ENCODE measurements at places on chromosomes 7 and 10.

- no peak for DNase-seq
These were observed 28.9 kb upstream of the PPIF start for GRCh38 chr10:79318369-79318768.

- no peak for DNase-seq
These were observed 136.6 kb downstream of the IQUB start for GRCh38 chr7:123397746-123398338.

DNA sequence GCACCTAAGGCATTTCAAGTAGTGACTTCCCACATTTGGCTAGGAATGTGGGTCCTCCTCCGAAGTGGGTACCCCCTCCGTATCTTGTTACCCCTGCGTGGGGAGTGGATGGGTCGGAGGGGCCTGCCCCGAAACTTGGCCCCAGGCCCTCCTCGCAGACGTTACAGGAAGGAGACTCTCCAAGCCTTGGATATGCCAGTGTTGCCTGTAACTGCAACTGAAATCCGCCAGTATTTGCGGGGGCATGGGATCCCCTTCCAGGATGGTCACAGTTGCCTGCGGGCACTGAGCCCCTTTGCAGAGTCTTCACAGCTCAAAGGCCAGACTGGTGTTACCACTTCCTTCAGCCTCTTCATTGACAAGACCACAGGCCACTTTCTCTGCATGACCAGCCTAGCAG lies 823 bp downstream of the TWNK start:
- no peak for DNase-seq

GRCh38 chr10:123911866-123912265 lies 20.3 kb upstream of the CPXM2 start:
- no peak for DNase-seq

GRCh38 chr7:135877805-135878204 lies 99.4 kb downstream of the MTPN start:
- no peak for DNase-seq

DNA sequence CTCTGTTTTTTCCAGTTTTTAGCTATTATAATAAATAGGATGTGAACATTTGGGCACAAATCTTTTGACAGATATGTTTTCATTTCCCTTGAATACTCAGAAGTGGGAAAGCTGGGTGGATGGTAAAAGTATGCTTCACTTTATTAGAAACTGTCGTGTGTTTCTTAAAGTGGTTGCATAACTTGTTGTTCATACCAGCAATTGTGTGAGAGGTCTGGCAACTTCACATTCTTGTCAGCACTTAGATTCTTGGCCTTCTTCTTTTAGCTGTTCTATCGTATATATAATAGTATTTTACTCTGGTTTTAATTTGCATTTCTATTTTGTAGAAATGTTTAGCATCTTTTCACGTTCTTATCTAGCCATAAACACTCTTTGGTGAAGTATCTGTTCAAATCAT lies 894.4 kb downstream of the KCNMA1 start:
- no peak for DNase-seq

DNA sequence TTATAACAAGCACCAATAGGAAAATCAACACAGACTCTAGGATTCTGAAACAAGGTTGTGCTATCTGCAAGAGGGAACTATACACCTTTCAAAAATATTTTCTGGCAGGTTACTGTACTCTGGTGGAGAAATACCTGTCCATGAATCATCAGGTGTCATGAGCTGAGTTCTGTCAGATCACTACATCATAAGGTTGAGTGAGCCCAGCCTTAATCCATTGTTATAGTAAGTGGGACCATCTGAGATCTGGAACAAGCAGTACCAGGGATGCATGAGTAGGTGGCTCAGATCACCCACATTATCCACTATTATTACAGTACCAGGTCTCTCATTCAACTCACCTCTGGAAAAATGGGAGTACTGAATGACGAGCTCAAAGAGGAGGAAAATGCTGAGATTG lies 212.4 kb downstream of the DGKI start:
- no peak for DNase-seq

GRCh38 chr10:17067376-17068264 lies 62.0 kb downstream of the CUBN start:
- DNase-seq: no peak

- DNase-seq: no peak
These were observed 301.5 kb downstream of the GRID1 start for GRCh38 chr10:86064931-86065662.

GRCh38 chr10:5515948-5516761 lies 8.6 kb upstream of the CALML3 start:
- no peak for DNase-seq

DNA sequence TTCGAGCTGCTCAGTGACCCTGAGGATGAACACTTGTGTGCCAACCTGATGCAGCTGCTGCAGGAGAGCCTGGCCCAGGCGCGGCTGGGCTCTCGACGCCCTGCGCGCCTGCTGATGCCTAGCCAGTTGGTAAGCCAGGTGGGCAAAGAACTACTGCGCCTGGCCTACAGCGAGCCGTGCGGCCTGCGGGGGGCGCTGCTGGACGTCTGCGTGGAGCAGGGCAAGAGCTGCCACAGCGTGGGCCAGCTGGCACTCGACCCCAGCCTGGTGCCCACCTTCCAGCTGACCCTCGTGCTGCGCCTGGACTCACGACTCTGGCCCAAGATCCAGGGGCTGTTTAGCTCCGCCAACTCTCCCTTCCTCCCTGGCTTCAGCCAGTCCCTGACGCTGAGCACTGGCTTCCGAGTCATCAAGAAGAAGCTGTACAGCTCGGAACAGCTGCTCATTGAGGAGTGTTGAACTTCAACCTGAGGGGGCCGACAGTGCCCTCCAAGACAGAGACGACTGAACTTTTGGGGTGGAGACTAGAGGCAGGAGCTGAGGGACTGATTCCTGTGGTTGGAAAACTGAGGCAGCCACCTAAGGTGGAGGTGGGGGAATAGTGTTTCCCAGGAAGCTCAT lies 1.1 kb downstream of the DDIT4 start:
- DNase-seq: no peak

GRCh38 chr7:11193888-11194287 lies 220.2 kb downstream of the PHF14 start:
- DNase-seq: no peak

GRCh38 chr7:87083865-87084519 lies 24.5 kb upstream of the ELAPOR2 start:
- no peak for DNase-seq

GRCh38 chr10:74669210-74669609 lies 157.2 kb upstream of the KAT6B start:
- DNase-seq: no peak

GRCh38 chr7:6284461-6285360 lies 12.3 kb upstream of the CYTH3 start:
- no peak for DNase-seq

DNA sequence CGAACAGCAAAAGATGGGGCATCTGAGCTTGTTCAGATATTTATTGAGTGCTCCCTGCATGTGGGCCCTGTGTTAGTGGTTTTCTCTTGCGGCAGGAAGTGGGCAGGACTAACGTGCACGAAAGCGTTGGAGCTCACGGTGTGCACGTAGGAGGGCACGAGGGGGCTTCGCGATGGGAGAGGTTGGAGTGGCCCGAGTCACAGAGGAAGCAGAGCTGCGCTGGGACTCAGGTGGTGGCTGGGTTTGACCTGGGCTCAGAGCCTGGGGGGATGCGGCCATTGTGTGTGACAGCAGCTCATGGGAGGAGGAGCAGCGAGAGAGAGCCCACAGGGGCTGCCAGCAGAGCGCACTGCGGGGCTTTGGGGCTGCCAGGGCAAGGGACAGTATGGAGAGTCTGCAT lies 7.7 kb downstream of the ZSCAN25 start:
- peak; percentile 32 for DNase-seq

- DNase-seq: no peak
These were observed 36.6 kb downstream of the SCIN start for GRCh38 chr7:12607134-12607533.

- no peak for DNase-seq
These were observed 9.9 kb upstream of the OR6V1 start for GRCh38 chr7:143042159-143042789.

DNA sequence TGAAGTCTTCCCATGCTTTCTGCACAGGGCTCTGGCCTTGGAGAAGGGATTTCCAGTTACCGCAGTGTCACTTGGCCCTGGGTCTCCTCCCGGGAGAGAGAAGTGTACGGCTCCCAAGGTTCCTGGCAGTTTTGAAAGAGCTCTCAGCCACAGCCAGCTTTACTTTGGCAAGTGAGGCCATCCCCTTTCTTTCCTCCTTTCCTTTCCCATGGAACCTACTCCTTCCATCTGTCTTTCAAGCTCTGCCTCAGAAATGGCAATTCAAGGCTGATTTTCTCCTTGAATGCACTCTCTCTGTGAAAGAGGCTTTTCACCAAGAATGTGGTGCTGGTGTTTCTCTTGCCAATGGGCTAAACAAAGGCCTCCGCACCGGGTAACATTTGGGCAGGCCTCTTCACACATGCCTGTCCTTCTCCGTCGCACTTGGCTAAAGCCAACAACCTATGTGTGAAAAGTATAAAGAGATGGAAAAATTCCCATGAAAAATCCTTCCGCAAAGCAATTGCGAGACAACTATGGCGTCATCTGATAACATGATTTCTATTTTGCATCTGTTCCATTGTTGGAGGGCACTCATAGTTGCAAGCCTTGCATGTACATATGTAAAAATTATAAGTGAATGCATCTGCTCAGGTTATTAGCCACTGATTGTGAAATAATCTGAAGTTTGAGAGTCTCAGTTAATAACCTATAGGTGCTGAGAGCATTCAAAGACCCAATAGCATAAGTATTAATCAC lies 125.4 kb downstream of the PFKFB3 start:
- no peak for DNase-seq

DNA sequence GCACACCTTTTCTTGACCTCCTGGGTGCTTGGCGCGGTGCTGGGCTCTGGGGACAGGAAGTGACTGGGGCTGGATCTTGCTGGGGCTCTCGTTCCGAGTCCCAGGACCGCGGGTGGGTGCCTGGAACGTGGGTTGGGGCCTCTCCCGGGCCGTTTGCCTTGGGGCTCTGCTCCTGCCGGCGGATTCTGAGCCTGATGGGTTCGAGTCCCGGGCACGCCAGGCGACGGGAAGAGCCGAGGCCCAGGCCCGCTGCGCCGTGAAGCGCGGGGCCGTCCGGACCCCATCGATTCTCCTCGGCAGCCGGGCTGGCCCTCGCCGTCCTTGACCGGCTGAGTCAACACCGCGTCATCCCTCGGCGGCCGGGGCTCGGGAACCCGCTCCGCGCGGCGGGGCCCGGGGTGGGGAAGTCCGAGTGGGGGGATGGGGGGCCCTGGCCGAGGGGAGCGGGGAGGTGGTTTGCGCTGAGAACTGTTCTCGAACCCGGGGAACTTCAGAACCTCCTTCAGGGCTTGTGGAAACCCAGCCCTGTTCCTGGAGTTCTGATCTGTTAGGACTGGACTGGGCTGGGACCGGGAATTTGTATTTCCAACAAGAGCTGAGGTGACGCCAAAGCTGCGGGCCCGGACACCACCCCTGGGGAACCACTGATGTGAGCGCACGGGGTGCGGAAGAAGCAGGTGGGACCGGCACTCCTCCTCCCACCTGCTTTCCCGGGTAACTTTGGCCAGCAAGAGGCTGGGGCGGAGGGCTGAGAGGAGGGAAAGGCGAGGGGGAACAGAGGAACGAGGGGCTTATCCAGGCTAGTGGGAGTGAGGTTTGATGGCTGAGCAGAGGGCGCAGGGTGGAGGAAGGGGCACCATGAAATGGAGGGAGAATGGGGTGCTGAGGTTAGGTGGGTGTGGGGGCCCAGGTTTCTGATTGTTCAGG lies 6.2 kb downstream of the HHEX start:
- no peak for DNase-seq

DNA sequence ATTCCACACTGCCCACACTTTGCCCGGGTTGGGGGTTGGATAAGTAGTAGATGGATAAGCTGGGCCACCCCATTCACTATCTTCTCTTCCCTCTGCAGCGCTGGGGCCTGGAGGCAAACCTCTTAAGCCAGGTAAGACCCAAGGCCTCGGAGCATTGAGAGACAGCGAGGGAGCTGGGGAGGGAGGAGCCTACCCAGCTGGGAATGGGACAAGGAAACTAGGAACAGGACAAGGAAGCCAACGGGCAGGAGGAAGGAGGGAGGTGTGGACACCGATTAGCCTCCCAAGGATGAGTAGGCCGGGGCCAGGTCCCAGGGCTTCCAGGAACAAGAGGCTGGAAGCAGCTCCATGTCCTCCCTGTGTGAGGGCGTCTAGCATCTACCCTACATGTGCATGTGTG lies 9.6 kb downstream of the ELN start:
- no peak for DNase-seq

- DNase-seq: no peak
These were observed 27.3 kb upstream of the INHBA start for GRCh38 chr7:41730161-41730560.

GRCh38 chr7:11191081-11191480 lies 217.4 kb downstream of the PHF14 start:
- no peak for DNase-seq

- no peak for DNase-seq
These were observed 71.1 kb downstream of the ATRNL1 start for GRCh38 chr10:115164220-115164619.

- no peak for DNase-seq
These were observed 295.0 kb downstream of the PARD3 start for GRCh38 chr10:34520084-34520483.

- no peak for DNase-seq
These were observed 19.3 kb downstream of the PPP2R2D start for GRCh38 chr10:131920151-131920550.

GRCh38 chr7:41255716-41256115 lies 447.2 kb downstream of the INHBA start:
- no peak for DNase-seq

GRCh38 chr10:101089520-101090299 lies 27.9 kb downstream of the KAZALD1 start:
- DNase-seq: no peak

DNA sequence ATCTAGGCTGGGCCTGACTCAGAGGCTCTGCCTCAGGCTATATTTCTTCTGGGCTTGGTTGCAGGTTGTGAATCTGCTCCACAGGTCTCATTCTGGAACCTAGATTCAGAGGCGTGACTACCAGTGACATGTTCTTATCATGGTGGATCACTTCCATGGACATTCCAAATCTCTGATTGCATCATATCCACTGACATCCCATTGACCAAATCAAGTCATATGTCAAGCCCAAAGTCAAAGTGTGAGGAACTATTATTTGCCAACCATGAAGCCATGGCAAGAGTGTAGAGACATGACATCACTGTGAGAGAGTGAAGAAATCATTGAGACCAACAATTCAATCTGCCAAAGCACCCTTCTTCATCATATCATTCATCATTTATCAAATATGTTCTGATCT lies 11.9 kb upstream of the ODAD2 start:
- DNase-seq: no peak

DNA sequence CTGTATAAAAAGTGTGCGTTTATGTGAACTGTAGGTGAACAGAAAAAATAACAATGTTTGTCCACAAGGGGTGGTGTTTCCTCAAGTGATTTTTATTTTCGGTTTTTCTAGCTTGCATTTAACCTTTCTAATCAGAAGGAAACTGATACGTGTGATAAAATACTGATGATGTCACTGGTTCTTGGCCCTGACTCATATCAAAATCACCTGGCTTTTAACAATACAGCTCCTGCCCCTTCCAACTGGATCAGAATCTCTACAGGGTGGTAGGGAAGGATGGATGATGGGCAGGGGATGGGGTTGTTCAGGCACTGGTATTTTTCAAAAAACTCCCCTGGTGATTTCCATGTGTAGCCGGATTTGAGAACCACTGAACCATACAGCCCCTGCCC lies 10.9 kb downstream of the NPFFR1 start:
- DNase-seq: no peak
